HCT116 (cell line): ENCODE measurements at places on chromosomes 3 and 15.
A peak's percentile ranks its signal among the peaks of the same experiment; 100 is the strongest.

- H3K4me3 ChIP-seq: peak overlapping the region; percentile 65
- peaks cover 2% of the 10 kb centered on the region for H3K36me3 ChIP-seq
- no peaks in the 10 kb centered on the region for H3K27me3 ChIP-seq
- DNase-seq: no peak
- peak overlapping the region; percentile 96 for H3K27ac ChIP-seq
These were observed 3.1 kb downstream of the ANXA2 start for GRCh38 chr15:60394689-60395097.

DNA sequence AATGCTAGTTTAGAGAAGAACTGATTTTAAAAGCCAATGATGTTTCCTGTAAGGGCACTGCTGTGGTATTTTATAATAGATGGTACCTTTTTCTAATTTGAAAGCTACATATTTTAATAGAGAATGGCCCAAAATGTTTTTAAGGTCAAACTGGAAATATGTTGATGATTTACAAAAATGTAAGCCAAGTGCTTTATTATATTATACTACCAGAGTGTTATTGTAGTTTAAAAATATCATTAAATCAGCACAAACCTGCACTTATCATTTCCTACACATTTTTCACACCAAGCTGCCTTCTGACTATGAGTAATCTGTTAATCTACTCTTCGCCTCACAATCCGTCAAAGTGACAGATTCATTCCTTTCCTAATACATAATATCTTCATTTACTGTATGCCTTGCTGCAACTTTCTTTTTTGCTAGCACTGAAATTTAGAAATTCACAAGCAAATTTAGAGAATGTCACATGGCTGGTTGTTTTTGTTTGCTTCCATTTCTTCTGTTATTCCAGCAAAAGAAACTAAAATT, 126.4 kb upstream of the FAM3D start:
- DNase-seq: no peak
- no peaks in the 10 kb centered on the region for H3K4me1 ChIP-seq
- no peaks in the 10 kb centered on the region for H3K27me3 ChIP-seq
- H3K36me3 ChIP-seq: no peaks in the 10 kb centered on the region
- H3K4me3 ChIP-seq: no peak overlapping the region

DNA sequence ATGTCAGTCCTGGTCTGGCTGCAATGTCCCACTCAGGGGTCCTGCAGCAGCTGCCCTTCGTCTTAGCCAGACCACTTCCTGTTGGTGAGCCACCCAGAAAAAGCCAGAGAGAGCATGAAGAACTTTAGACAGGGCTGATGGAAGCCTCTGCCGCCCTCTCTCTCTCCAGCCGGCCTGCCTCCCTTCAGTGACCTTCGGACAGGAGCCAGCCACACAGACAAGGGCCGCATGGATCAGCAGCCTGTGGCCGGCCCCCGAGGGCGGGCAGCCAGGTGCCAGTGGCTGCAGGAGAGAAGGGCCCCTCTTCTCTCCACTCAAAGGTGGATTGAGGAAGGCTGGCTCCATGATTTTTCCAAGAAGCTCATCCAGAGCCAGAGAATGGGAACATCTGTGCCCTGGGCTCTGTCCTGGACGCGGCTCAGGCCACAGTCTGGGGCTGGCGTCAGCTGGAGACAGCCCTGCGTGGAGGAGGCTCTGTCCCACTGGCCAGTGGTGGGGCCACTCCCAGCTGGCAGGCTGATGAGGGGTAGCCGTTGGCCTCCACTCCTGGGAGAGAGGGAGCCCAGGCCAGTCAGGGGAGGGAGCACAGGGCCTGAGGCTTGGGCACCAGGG, 42.9 kb downstream of the ISG20 start:
- no peaks in the 10 kb centered on the region for H3K36me3 ChIP-seq
- no peak for DNase-seq
- no peak overlapping the region for H3K4me3 ChIP-seq
- no peak overlapping the region for H3K27ac ChIP-seq
- H3K27me3 ChIP-seq: peaks cover 7% of the 10 kb centered on the region
- H3K4me1 ChIP-seq: no peaks in the 10 kb centered on the region

DNA sequence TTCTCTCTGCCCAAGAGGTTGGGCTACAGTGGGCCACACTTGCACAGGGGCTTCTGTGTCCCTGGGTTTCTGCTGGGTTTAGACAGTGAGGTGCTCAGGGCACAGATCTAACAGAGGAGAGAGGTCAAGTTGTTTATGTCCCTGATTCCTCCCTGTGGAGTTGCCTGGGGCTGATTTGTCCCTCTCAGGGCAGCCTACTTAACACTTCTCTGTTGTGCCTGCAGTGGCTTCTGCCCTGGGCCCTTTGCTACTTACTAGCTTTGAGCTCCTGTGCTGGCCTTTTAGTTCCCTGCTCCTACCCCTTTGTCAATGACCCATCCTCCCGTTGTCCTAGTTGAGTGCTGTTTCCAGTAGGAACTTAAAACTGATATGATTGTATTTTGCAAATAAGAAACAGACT, 114.0 kb upstream of the RGMA start:
- H3K4me1 ChIP-seq: no peaks in the 10 kb centered on the region
- no peaks in the 10 kb centered on the region for H3K36me3 ChIP-seq
- peaks cover 55% of the 10 kb centered on the region for H3K27me3 ChIP-seq
- H3K27ac ChIP-seq: no peak overlapping the region
- no peak overlapping the region for H3K4me3 ChIP-seq

DNA sequence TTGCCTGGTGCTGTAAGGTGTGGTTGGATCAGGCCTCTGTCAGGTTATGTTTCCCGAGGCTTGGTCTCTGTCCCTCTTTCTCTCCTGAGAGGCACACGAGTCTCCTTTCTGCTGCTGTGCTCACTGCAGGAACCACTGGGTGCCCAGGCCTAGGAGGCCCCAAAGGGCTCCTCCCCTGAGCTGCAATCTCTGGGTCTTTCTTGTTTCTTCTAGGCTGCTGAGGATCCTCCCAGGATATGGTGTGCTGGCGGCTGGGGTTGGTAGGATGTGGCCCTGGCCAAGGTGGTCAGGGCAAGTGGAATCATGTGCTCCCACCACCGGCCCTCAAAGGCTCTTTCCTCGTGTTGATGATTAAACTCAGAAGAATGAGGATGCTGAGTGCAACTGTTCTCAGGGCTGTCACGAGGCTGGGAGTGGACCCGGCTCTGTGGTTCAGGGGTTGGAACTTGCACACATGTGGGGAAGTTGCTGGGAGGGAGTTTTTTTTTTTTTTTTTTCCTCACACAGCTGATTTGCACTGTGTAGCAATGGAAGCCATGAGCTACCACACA, 43.6 kb upstream of the CTSH start:
- H3K27ac ChIP-seq: peak overlapping the region; percentile 6; the same call in 1 of the 2 replicates
- no peak overlapping the region for H3K4me3 ChIP-seq
- H3K36me3 ChIP-seq: no peaks in the 10 kb centered on the region
- peak; percentile 54 for DNase-seq
- H3K27me3 ChIP-seq: no peaks in the 10 kb centered on the region

DNA sequence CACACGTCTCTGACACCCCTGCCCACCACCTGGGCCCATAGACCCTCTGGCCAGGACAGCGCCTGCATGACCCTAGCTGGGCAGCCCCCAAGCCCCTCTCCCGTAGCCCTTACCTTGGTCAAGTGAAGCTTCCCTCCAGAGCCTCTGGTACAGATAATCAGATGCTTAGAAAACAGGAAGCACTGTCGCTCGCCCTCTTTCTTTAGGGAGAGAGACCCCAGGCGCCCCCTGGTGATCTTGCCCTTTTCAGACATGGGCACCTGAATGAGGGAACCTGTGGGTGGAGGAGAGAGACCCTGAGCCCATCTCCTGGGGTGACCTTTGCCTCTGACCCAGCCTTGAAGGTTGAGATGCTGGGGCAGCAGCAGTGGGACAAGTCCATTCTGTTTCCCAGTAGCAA, 65.4 kb downstream of the RASGRF1 start:
- H3K4me1 ChIP-seq: no peaks in the 10 kb centered on the region
- no peak overlapping the region for H3K4me3 ChIP-seq
- H3K27me3 ChIP-seq: no peaks in the 10 kb centered on the region
- DNase-seq: no peak
- H3K27ac ChIP-seq: no peak overlapping the region

DNA sequence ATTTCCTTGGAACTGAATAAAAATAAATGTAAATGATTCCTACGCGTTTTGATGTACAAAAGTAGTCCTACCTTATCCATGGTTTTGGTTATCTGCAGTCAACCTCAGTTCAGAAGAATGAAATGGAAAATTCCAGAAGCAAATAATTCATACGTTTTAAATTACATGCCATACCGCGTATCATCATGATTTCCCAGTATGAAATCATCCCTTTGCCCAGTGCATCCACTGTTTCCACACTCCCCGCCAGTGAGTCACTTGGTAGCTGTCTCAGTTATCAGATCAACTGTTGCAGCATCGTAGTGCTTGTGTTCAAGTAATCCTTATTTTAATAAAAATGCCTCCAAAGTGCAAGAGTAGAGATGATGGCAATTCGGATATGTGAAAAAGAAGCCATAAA, 9.1 kb upstream of the MFSD1 start:
- no peak overlapping the region for H3K4me3 ChIP-seq
- DNase-seq: no peak
- H3K27me3 ChIP-seq: no peaks in the 10 kb centered on the region
- peaks cover 4% of the 10 kb centered on the region for H3K4me1 ChIP-seq
- no peak overlapping the region for H3K27ac ChIP-seq

DNA sequence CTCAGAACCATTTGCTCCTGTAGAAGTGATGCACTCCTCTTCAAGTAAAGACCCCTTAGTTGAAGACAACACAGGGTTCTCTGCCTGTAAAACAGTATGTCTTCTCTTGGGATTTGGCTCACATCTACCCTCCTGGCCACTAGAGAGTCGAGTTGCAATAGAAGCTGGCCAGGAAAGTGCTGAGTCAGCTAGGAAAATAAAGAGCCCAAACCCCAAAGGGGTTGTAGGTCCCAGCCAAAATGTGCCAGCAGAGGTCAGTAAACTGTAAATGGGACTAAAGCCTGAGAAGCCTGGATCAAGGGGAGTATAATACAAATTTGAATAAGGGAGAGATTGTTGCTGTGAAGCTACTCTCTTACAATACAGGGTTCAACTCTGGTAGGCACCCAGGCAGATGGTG, 37.2 kb upstream of the THBS1 start:
- no peaks in the 10 kb centered on the region for H3K27me3 ChIP-seq
- no peak for DNase-seq
- no peak overlapping the region for H3K4me3 ChIP-seq
- H3K36me3 ChIP-seq: no peaks in the 10 kb centered on the region
- no peaks in the 10 kb centered on the region for H3K4me1 ChIP-seq

- H3K36me3 ChIP-seq: no peaks in the 10 kb centered on the region
- no peaks in the 10 kb centered on the region for H3K4me1 ChIP-seq
- H3K27me3 ChIP-seq: no peaks in the 10 kb centered on the region
- no peak overlapping the region for H3K27ac ChIP-seq
- H3K4me3 ChIP-seq: no peak overlapping the region
These were observed 115.1 kb upstream of the FAM174B start for GRCh38 chr15:92770641-92771040.

DNA sequence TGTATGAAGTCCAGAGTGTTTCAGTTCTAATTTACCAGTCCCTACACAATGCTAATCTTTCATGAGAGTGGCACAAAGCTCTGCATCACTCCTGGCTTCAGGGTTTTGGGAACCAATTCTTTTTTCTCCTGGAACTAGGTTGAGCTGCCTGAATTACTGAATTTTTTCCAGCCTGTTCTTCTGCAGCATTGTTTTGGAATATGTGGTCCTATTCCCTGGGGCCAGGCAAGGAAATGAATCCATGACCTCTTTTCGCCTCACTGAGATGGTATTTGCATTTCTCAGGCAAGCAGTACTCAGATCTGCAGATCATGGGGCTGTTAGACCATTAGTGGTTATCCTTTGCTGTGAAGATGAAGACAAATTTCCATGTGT, 25.6 kb upstream of the GPR171 start:
- no peaks in the 10 kb centered on the region for H3K36me3 ChIP-seq
- no peak overlapping the region for H3K27ac ChIP-seq
- H3K27me3 ChIP-seq: no peaks in the 10 kb centered on the region
- H3K4me1 ChIP-seq: peaks cover 16% of the 10 kb centered on the region
- no peak for DNase-seq

DNA sequence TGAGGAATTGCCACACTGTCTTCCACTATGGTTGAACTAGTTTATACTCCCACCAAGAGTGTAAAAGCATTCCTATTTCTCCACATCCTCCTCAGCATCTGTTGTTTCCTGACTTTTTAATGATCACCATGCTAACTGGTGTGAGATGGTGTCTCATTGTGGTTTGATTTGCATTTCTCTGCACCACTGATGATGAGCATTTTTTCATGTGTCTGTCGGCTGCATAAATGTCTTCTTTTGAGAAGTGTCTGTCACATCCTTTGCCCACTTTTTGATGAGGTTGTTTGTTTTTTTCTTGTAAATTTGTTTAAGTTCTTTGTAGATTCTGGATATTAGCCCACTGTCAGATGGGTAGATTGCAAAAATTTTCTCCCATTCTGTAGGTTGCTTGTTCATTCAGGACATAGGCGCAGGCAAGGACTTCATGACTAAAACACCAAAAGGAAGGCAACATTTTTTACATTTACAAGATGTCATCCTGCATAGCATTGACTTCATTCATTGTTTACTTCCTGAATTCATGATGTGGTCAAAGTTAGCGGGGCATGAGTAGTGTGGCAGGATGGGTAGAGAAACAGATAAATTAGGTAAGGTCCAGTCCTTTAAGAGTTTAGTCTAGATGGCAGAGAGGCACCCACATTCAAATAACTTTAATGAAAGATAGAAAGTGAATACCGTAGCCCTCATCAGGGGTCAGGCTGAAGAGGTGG, 45.1 kb upstream of the LPP start:
- no peak overlapping the region for H3K27ac ChIP-seq
- no peaks in the 10 kb centered on the region for H3K4me1 ChIP-seq
- no peak for DNase-seq

GRCh38 chr3:39178553-39178952, 13.8 kb downstream of the XIRP1 start:
- no peaks in the 10 kb centered on the region for H3K27me3 ChIP-seq
- peak overlapping the region; percentile 64 for H3K27ac ChIP-seq
- no peak for DNase-seq
- H3K4me1 ChIP-seq: peaks cover 59% of the 10 kb centered on the region
- H3K4me3 ChIP-seq: peak overlapping the region; percentile 61

DNA sequence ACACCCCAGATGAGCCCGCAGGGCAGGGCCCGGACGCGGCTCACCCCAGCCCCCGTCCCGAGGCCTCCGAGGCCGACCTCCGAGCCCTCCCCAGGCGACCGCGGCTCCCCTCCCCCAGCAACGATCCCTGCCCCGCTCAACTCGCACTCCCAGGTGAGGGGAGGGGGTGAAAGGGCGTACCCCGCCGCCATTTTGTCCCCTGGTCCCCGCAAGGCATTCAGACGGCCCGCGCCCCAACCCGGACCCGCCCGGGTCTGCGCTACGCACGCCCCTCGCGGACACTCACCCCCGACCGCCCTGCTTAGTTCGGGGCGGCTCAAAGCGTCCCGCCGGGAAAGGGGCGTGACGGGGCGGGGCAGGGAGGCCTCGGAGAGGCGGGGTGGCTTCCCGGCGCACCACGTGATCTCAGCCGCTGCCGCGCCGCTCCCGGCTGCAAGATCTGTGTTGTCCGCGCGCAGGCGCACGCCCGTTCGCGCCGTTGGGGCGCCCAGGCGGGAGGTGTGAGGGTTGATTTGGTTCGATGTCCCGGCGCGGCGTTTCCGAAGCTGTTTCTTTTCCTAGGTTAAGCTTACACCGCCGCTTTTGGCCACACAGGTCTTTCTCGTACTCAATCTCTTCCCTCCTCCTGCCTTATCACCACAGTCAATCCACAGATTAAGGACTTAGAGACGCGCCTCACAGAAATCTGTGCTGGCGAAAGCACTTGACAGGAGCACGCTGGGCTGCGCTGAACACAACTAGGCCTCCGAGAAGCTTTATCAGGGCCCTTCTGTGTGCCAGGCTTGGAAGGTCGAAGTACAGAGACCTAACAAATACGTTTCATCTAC, at the start of gene SCAPER:
TSS of gene SCAPER (minus strand) at position 328 of the 827 bp plus-strand sequence. CDS start 21,523 bp downstream, outside the sequence.
- H3K4me1 ChIP-seq: peaks cover 23% of the 10 kb centered on the region
- peak within 1 kb of the TSS; percentile 42; the same call in 1 of the 2 replicates for H3K27ac ChIP-seq
- no peaks in the 10 kb centered on the region for H3K36me3 ChIP-seq
- H3K4me3 ChIP-seq: peak within 1 kb of the TSS; percentile 74
- peak; percentile 74 for DNase-seq
